ENCODE measurements at places on chromosomes 5 and 9. TPM values are rescaled to one million over a fixed set of nuclear protein-coding genes. Genes with fewer than 3 reads are reported as not detected.

- no peak overlapping the region for H3K4me3 ChIP-seq
- H3K36me3 ChIP-seq = no peaks in the 10 kb centered on the region
- no peak overlapping the region for H3K27ac ChIP-seq
These were observed 1689.2 kb upstream of the WWC1 start for GRCh38 chr5:166602271-166602670.

GRCh38 chr5:128135286-128135685 is 51.7 kb downstream of the SLC12A2 start:
- H3K27me3 ChIP-seq = no peaks in the 10 kb centered on the region
- DNase-seq = no peak
- no peak overlapping the region for H3K4me3 ChIP-seq
- no peaks in the 10 kb centered on the region for H3K4me1 ChIP-seq
- no peak overlapping the region for H3K27ac ChIP-seq

The CTSV gene
- total RNA-seq = 6.7 TPM

DNA sequence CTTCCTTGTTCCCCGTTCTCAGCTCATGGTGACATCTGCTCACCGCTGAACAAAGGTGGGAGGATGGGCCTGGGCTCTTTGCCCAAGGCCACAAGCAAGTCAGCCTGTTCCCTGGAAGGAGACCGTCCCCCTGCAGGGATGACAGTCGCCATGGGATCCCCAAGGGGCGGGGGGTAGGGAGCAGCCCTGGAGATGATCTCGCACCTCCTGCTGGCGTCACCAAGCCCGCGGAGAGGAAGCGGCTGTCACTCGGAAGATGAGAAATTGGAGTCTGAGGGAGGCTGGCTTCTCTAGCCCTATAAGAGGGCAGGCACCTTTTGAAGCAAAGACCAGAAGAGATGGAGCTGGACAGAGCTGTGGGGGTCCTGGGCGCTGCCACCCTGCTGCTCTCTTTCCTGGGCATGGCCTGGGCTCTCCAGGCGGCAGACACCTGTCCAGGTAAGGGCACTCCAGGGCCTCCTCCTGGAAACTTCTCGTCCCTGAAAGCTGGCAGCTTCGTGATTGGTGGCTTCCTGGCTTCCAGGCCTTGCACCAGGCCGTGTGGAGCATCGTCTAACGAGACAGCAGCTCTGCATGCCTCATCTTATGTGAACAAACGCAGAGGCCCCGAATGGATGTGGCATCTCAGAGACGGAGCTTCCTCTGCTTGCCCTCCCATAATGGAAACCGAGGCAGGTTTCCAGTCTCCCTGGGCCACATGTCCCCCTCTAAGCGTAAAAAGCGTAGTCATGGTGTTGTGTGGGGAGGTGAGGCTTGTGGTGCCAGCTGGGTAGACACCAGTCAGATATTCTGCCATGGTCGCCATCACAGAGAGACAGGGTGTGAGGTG is at the start of gene FCN2:
Gene FCN2 (plus strand): TSS at position 327 of the 829 bp plus-strand sequence. CDS start 12 bp downstream, at position 339.
- H3K27ac ChIP-seq = no peak within 1 kb of the TSS
- peaks cover 10% of the 10 kb centered on the region for H3K27me3 ChIP-seq
- H3K36me3 ChIP-seq = no peaks in the 10 kb centered on the region
- no peaks in the 10 kb centered on the region for H3K4me1 ChIP-seq
- DNase-seq = no peak

DNA sequence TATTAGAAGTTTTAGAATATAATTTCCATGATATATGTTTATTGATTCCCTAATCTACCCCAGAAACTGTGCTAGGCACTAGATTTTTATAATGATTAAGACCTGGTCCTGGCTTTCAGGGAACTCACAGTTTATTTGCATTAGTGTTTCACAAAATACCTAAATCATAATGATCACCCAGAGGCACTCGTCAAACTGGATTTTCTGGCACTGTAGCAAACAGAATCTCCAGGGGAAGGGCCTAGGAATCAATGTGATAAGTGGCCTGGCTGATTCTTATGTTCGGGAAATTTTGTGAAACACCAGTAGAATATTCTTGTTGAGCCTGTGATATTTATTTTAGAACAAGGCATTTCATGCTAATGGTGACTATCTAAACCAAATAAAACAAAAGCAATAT is 37.4 kb upstream of the SRP19 start:
- H3K27me3 ChIP-seq = no peaks in the 10 kb centered on the region
- no peaks in the 10 kb centered on the region for H3K4me1 ChIP-seq
- peak overlapping the region; percentile 75 for H3K27ac ChIP-seq
- H3K4me3 ChIP-seq = peak overlapping the region; percentile 32
- DNase-seq = no peak

The PCDHGB7 gene
- total RNA-seq = 4.4 TPM

- H3K36me3 ChIP-seq = no peaks in the 10 kb centered on the region
- H3K27me3 ChIP-seq = no peaks in the 10 kb centered on the region
- H3K4me3 ChIP-seq = no peak overlapping the region
These were observed 108.5 kb downstream of the RASGRF2 start for GRCh38 chr5:81068635-81069034.

The CERCAM gene
- total RNA-seq = 47.3 TPM

GRCh38 chr5:39420482-39421145 is 4.2 kb downstream of the DAB2 start:
- peaks cover 49% of the 10 kb centered on the region for H3K4me1 ChIP-seq
- H3K4me3 ChIP-seq = peak overlapping the region; percentile 75
- peaks cover 22% of the 10 kb centered on the region for H3K36me3 ChIP-seq
- DNase-seq = no peak

DNA sequence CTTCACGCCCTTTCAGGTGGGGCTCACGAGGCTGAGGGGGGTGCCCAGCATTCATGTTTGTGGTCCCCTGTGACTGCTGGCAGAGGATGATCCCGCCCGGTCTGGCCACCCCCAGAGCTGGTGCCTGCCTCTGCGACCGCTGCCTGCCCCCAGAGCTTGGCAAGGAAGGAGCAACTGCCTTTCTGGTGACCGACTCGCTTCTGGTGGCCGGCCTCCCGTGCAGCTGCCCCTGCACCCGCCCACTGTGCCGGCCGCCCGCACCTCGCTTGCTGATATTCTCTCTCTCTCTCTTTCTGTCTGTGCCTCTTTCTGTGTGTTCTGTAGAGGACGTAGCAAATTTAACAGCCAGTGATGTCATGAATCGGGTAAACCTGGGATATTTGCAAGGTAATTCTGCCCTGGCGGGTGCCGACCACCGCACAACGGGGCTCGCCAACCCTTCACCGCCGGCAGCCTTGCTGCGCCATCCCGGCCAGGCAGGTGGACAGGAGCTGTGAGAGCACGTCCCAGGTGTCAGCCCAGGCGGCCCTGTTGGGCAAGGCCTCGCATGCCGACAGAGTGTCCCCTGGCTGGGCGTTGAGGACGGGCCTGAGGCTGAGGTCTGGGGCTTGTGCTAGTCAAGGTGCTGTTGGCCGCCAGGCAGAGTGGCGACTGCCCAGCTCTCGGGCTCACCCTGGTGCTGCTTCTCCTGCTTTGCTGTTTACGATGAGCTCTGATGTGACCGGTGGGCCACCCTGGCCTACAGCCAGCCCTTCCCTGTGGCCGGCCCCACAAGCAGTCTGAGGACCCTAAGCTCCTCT is 86.0 kb downstream of the KCNT1 start:
- H3K27me3 ChIP-seq = no peaks in the 10 kb centered on the region
- H3K36me3 ChIP-seq = no peaks in the 10 kb centered on the region
- no peak overlapping the region for H3K27ac ChIP-seq
- H3K4me3 ChIP-seq = no peak overlapping the region

- H3K4me3 ChIP-seq = no peak overlapping the region
- no peak for DNase-seq
- H3K4me1 ChIP-seq = peaks cover 9% of the 10 kb centered on the region
- H3K36me3 ChIP-seq = peaks cover 9% of the 10 kb centered on the region
- H3K27ac ChIP-seq = no peak overlapping the region
These were observed 2.8 kb upstream of the NOL6 start for GRCh38 chr9:33476503-33476902.

The TMOD1 gene
- 10.5 TPM for total RNA-seq

- peak overlapping the region; percentile 38 for H3K4me3 ChIP-seq
- H3K27ac ChIP-seq = peak overlapping the region; percentile 79
- H3K27me3 ChIP-seq = no peaks in the 10 kb centered on the region
- peaks cover 62% of the 10 kb centered on the region for H3K36me3 ChIP-seq
- H3K4me1 ChIP-seq = no peaks in the 10 kb centered on the region
These were observed 206.9 kb downstream of the ZSWIM6 start for GRCh38 chr5:61538722-61539501.

DNA sequence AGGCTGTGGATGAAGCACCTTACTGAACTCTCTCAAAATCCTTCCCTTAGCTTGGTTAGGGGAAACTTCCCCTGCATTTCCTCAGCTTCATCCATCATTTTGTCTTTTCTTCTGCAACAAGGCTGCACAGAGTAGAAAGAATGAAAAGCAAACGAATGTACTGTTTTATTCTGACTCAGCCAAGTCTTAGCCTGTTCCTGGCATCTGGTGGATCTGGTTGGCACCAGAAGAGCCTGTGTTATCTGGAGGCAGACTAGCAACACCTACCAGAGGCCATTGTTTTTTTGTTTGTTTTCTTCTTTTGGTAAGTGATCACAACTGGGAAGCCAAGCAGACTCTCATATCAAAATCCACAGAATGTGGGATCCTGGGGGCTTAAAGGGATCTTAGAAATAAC is 200.7 kb downstream of the FANCC start:
- peak overlapping the region; percentile 70 for H3K27ac ChIP-seq
- peaks cover 29% of the 10 kb centered on the region for H3K4me1 ChIP-seq
- no peak for DNase-seq
- peaks cover 20% of the 10 kb centered on the region for H3K36me3 ChIP-seq
- no peaks in the 10 kb centered on the region for H3K27me3 ChIP-seq

The HK3 gene
- 0.77 TPM for total RNA-seq

GRCh38 chr9:8627976-8628679 is 828.5 kb upstream of the DMAC1 start:
- DNase-seq = no peak
- H3K4me3 ChIP-seq = no peak overlapping the region
- peaks cover 11% of the 10 kb centered on the region for H3K27me3 ChIP-seq
- peaks cover 20% of the 10 kb centered on the region for H3K4me1 ChIP-seq
- peaks cover 12% of the 10 kb centered on the region for H3K36me3 ChIP-seq

GRCh38 chr9:81588148-81588871 is 101.0 kb downstream of the TLE1 start:
- H3K27me3 ChIP-seq = peaks cover 4% of the 10 kb centered on the region
- peak overlapping the region; percentile 54 for H3K4me3 ChIP-seq
- H3K4me1 ChIP-seq = peaks cover 35% of the 10 kb centered on the region
- H3K36me3 ChIP-seq = peaks cover 72% of the 10 kb centered on the region

DNA sequence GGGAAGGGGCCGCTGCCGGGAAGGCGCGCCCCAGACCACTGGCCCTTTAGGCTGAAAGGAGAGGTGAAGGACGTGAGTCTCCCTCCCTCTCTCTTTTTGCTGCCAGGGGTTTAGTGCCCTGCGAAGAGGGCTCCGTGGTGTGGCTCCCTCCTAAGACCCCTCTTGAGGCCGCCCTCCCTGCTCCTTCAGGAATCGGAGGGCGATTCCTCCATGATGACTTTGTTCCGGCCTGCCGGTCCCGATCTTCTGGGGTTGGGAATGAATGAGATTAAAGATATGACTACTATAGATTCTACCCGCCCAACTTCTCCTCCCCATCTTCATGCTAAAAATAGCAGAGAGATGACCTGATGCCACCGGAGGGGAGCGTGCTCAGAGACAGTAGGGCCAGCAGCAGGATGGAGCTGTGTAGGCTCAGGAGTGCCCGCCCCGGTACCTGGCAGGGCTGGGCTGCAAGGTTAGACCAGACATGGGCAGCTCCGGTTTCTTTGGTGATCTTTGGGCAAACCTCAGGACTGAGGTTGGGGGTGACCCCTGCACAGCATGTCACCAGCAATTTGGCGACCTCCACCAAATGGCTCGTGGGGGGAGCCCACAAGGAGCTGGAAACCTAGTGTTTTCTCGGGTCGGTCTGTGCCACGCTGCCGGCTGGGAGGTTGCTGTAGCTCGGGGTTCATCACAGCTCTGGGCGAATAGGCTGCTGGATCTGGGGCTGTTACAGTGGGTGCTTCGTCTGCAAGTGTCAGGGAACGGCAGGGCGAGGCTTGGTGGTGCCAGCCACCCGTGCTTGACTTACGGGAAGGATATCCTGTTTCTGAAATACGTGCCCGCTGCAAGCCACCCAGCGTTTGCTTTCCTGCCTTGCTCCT is 1.7 kb downstream of the OLFM1 start:
- peaks cover 7% of the 10 kb centered on the region for H3K4me1 ChIP-seq
- no peak for DNase-seq
- no peak overlapping the region for H3K27ac ChIP-seq
- peaks cover 81% of the 10 kb centered on the region for H3K27me3 ChIP-seq
- H3K36me3 ChIP-seq = no peaks in the 10 kb centered on the region

GRCh38 chr5:57889558-57889957 is 406.9 kb upstream of the ACTBL2 start:
- H3K4me1 ChIP-seq = peaks cover 25% of the 10 kb centered on the region
- H3K36me3 ChIP-seq = no peaks in the 10 kb centered on the region
- DNase-seq = no peak
- no peaks in the 10 kb centered on the region for H3K27me3 ChIP-seq
- H3K4me3 ChIP-seq = no peak overlapping the region
- H3K27ac ChIP-seq = peak overlapping the region; percentile 50

The SEMA6A gene
- 84.2 TPM for total RNA-seq

DNA sequence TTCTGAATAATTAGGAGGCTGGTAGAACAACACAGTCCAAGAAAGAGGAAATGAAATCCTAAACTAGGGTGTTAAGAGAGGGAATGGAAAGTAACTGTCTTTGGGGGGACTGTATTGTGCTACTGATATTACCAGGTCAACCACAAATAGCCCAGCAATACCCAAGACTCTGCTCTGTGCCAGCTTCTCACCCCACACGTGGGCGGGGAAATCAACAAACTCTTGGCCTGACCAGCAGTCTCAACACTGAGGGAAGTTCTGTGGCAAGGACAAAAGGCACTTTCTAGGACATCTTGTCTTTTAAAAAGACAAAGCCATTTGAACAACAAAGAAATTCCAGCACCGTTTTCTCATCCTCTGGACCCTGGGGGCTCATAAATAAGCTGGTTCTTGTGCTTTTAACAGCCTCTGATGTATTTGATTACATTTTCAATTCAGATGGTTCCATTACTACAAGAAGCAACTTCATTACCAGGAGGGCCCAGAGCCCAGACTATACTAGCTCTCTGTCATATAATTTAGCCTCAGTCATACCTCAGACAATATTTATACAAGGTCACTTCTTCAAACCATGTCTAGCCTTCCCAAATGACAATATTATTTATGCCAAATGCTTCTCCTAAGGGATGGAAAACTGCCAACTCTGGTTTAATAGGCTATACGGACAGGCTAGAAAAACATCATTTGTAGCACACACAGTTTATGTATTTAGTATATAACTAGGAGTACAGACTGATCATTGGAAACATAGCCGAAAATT is 297.8 kb downstream of the CWC27 start:
- no peaks in the 10 kb centered on the region for H3K36me3 ChIP-seq
- no peak overlapping the region for H3K4me3 ChIP-seq
- no peak for DNase-seq
- no peaks in the 10 kb centered on the region for H3K27me3 ChIP-seq
- H3K4me1 ChIP-seq = peaks cover 14% of the 10 kb centered on the region

The HRCT1 gene
- total RNA-seq = 0.40 TPM

The EXOSC2 gene
- 38.9 TPM for total RNA-seq

DNA sequence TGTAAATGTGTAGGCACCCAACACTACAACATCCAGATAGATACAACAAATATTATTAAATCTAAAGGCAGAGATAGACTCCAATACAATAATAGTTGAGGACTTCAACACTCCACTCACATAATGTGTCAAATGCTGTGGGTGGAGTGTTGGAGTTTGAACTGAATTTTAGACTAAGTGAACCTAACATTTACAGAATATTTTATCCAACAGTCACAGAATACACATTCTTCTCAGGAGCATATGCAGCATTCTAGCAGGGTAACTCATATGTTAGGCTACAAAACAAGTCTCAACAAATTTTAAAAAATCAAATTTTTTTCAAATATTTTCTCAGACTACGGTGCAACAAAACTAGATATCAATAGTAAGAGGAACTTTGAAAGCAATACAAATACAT is 648.7 kb upstream of the CDH18 start:
- H3K36me3 ChIP-seq = no peaks in the 10 kb centered on the region
- DNase-seq = no peak
- no peak overlapping the region for H3K27ac ChIP-seq

The DMRT3 gene
- 0.74 TPM for total RNA-seq
